Activated CD4-positive, alpha-beta T cell treated with anti-CD3 and anti-CD28 coated beads, Interleukin-10, Interleukin-2, amounts not matched to agents 100 ng/mL and 50 ng/mL, durations not matched to agents 16 hours and 8 hours (primary cell): ENCODE measurements at places on chromosomes 7 and 10.

DNA sequence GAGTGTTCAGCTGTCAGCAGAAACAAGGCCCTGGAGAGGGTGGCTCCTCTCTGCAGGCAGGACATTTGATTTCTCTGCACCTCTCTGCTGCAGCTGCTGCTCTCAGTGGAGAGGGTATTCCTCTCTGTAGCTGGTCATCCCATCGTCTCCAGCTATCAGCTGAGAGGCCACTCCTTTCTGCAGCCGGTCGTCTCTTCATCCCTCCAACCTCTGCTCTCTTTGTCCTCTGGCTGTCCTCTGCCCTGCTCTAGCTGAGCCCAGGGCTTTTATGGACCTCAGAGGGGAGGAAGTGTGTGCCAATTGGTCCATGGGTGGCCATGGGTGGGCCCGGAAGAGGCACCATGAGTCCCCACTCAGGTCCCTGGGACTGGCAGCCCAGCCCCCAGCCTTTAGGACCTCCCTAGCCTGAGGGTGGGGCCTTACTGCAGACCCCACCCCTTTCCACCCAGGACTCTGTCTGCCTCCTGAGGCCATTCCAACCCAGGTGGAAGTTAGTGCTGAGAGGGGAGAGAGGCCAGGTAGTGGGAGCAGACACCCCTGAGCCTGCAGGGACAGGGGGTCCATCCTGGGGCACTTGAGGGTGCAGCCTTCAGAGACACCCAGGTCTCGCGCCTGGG is 26.2 kb upstream of the CDCA7L start:
- DNase-seq = no peak

DNA sequence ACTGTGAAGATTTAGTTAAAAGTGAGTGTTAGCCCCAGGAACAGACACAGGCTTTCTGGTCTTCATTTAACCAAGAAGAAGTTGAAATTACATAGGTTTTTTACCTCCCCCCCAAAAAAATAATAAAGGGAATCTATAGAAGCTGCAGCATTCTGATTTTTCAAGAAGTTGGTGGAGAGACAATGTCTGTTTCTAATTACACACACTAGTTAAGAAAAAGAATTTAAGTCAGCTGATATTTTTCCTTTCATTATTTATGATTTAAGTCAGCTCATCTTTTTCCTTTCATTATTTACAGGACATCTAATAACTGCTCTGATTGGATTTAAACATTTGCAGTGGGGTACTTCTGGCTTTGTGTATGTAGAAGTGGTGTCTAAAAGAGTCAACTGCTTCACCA is 201.4 kb upstream of the NRP1 start:
- DNase-seq = no peak

DNA sequence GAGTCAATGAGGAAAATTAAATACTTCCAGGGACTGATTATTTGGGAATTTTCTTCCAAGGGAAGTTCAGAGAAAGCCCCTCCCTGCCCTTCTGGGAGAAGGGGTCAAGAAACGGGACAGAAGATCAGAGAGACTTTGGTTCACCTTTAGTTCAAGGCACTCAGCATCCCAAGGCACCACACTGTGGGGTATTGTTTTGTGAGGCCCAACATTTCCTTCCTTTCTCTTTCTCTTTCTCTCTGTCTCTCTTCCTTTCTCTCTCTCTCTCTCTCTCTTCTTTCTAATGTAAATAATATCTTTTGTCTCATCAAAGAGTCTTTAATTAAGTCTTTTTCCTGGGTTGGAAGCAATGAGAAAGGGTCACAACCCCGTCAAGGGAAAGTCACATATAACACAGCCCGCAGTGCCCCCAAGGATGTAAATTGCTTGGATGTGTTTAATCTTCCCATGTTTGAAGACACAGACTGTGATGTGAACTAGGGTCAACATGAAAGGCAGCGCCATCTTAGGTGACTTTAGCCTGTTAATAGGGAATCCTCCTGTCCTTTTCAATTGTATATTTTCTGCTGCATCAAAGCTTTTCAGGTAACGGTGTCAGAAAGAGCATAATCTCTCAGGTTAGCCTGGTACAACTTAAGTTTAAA is 983.3 kb upstream of the C7orf33 start:
- no peak for DNase-seq

GRCh38 chr7:48295296-48295971 is 124.2 kb downstream of the ABCA13 start:
- DNase-seq = no peak

DNA sequence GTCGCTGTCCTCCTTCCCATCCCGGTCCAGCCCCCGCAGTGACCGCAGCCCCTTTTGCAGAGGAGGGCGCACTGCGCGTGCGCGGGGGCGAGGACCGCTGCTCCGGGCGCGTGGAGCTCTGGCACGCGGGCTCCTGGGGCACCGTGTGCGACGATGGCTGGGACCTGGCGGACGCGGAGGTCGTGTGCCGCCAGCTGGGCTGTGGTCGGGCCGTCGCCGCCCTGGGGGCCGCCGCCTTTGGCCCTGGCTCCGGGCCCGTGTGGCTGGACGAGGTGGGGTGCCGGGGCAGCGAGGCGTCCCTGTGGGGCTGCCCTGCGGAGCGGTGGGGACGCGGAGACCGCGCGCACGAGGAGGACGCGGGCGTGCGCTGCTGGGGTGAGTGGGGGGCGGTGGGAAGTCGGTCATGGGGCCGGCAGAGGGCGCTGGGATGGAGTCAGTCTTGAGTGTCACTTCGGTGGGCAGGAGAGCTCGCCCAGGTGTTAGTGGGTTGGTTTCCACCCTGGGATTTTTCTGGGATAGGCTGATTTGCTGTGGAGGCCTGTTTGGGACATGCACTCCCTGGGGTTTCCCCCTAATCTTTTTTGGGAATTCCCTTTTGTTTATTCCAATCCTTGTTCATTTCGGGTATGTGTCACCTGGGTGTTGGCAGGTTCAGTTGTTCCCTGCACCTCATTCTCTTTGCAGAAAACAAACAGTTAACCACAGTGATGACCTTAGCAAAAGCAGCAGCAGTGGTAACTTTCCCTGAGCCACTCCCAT is 11.6 kb downstream of the SCART1 start:
- DNase-seq = no peak

DNA sequence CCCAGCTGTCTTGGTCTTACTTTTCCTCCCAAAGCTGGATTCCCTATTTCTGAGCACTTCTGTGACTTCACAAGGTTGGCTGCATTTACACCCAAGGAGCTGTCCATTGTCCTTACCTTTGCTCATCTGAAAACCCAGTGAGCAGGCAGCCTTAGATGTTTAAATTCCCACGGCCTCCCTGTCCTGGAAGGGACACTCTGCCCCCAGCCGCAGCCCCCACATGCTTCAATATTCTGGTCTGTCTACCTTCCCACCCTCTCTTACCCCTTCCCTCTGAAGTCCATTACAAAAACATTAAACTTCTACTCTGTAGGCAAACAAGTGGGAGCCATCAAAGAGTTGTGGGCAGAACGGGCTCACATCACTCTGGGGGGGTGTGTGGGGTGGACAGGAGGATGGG is 73.8 kb upstream of the EFCAB10 start:
- DNase-seq = no peak

DNA sequence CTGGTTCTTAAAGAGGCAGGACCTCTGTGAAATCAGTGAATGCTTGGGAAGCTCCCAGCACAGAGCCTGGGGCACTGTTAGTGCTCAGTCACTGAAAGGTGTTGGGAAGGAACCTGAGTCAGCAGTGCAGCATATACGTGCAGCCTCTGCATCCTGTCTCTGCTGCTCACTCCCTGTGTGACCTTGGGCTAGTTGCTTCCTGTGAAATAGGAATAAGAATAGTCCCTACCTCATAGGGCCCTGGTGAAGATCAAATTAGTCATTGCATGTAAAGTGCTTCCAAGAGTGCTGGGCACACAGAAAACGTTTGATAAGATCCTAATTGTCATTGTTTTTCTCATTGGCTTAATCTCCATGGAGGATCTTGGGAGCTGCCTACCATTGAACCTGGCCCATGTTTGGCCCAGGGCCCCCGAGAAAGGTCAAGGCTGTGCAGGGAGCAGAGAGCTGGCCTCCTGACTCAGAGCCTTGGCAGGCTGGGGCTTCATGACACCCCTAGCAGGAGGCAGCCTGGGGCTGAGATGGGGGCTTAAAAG is 73.3 kb upstream of the COL13A1 start:
- DNase-seq = no peak

- peak; percentile 45 for DNase-seq
Observed at GRCh38 chr7:50595491-50596102, 30.4 kb upstream of the DDC start.

- no peak for DNase-seq
Observed at GRCh38 chr7:122944682-122945303, 50.7 kb downstream of the TAS2R16 start.

DNA sequence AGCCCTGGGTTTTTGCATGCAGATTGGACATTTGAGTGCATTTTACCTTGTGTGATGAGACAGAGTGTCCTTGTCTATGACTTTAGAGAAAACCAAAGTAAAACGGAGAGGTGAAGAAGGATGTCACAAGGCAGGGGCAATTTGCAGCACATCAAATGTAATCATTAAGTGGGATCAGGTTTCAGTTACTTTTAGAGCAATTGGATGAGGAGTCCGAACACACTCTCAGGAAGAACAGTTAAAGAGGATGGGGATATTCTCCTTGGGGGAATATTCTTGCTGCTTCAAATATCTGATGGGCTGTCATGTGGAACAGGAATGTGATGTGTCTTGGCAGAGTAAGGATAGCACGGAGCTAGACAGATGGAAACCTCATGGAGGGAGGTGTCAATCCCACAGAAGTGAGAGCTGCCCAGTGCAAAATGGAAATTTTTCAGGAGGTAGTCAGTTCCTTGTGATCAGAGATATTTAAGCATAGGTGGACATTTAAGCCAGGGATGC is 757 bp downstream of the RAB19 start:
- DNase-seq = no peak

GRCh38 chr7:77420986-77421672 is 5.0 kb upstream of the GSAP start:
- DNase-seq = no peak
